ENCODE measurements at places on chromosomes 13 and 19.

DNA sequence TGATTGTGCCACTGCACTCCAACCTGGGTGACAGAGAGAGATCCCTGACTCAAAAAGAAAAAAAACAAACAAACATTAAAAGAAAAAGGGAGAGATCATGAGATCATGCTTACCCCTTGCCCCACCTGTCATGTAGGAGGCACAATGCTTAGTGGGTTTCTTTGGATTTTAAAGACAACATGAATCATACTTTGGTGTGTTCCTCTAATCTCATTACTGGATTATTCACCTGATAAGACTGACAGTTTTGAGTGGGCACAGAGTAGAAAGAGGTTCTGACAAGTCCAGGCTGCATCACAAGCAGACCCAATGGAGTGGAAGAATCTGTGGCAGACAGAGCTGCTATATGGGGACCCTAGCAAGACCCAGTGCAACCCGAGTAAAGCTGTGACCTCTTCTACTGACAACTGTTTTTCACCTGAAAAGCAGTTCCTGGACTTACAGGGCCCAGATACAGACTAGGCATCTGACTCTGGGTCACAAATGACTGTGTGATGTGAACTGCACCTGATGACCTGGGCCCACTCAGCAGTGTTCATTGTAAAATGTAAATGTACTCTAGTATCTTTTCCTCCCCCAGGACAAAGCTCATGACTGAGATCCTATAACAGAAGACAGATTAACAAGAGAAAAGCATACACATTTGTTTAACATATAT lies 28.9 kb upstream of the USP12 start:
- DNase-seq: no peak

DNA sequence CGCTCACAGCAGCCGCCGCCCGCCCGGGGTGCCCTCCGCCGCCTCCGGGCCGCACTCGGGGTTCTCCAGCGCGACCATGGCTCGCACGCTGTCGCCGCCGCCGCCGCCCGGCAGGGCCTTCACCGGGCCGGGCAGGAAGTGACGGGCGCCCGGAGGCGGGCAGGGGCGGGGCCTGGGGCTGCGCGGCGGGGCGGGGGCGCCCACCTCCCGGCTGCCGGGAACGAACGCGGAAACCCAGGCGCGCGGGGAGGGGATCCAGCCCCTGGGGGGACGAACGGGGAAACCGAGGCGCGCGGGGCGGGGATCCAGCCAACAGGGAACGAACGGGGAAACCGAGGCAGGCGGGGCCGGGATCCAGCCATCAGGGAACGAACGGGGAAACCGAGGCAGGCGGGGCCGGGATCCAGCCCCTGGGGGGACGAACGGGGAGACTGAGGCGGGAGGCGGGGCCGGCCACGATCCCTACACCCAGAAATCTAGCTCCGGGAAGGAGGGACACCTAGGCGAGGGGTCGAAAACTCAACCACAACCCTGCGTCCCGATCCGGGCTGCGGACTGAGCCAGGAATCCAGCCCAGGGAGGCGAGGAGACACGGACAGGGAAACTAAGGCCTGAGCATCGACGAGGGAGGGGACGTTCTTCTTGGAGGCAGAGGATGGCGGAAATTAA lies at the start of gene R3HDM4:
R3HDM4 (minus strand) TSS at position 140 of the 669 bp plus-strand sequence; CDS start at position 78, 62 bp downstream.
- peak; percentile 74 for DNase-seq

- peak; percentile 98 for DNase-seq
These were observed at the start of the genes RPL18 and SPHK2 for GRCh38 chr19:48618916-48619691. Gene RPL18, minus strand, starts transcription at chr19:48619178. Its CDS starts 35 bp downstream, at chr19:48619143. Gene SPHK2, plus strand, starts transcription at chr19:48619506. Its CDS starts 1,009 bp downstream, at chr19:48620515.

GRCh38 chr13:100520936-100521850 lies 67.4 kb downstream of the GGACT start:
- DNase-seq: no peak

GRCh38 chr13:87147076-87147475 lies 524.1 kb upstream of the SLITRK5 start:
- DNase-seq: no peak

DNA sequence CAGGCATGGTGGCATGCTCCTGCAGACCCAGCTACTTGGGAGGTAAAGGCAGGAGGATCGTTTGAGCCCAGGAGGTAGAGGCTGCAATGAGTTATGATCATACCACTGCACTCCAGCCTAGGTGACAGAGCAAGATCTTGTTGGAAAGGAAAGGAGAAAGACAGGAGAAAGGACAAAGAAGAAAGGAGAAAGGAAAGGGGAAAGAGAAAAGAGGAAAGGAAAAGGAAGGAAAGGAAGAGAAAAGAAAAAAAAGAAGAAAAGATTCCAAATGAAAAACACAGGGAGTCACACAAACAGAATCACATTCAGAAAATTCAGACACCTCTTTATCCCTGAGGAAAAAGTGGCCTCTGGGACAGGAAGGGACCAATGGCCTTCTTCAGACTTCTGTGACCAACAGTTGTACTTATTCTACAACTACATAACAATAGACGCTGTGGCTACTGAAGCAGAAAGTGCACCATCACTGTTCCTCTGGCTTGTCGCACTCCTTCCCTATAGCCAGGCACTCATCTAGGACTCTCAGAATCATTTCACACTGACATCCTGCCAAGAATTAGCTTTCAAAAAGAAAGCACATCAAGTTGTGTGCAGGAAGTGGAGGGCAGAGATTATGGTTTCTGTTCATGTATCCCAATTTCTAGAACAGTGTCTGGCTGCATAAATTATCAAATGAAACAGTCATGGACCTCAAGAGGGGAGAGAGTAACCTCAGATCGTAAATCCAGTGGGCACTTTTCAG lies 5.9 kb downstream of the MTMR6 start:
- DNase-seq: no peak

- DNase-seq: no peak
These were observed 1390.7 kb downstream of the SLITRK5 start for GRCh38 chr13:89061821-89062220.

DNA sequence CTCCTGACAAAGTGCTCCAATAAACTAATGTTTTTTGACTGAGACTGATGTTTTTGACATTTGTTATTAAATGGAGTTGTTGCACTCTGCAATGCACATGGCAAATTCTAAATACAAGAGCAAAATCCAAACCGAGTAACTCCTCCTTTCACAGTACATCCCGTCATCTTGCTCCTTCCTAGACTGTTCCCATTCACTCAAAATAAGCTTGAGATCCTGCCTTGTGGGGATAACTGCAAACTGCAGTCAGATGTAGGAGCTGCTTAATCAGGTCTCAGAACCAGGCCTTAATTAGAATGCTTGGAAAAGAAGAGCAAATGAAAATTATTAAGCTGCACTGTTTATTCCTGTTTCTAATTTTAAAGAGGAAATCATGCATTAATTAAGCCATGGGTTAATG lies 134.8 kb upstream of the SPRY2 start:
- no peak for DNase-seq

DNA sequence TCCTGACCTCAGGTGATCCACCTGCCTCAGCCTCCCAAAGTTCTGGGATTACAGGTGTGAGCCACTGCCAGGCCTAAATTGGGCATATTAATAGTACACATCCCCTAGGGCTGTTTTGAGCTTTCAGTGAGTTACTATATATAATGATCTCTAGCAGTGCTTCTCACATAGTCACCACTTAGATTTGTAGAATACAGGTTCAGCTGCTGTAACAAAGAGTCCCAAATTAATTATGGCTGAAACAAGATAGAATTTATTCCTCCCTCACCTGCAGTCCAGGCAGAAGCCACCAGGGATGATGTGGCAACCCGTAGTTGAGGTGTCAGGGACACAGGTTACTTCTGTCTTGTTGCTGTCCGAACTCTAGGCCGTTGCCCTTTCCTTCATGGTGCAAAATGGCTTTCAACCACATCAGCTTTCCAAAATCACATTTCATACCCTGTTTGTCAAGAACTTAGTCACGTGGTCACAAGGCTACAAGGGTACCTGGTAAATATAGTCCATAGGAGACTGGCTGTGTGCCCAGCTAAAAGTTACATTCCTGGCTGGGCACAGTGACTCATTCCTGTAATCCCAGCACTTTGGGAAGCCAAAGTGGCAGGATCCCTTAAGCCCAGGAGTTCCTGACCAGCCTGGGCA lies 2.9 kb downstream of the PROSER3 start:
- DNase-seq: no peak

DNA sequence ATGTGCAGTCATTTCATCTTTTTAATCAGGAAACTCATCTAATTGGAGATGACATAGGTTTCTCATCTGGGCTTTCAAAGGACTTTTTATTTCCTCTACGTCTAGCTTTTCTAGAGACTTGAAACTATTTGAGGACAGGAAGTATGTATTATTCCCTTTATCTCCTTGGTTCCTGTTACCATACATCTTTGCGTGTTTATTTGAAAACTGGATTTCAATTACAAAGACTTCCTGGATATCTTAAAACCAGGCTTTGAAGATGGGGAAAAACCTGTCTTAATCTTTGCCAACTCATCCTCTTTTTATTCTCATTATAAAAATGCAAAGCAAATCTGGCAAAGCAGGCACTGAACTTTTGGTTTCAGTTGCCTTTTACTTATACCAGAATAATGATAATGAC lies 130.5 kb downstream of the LMO7 start:
- no peak for DNase-seq

DNA sequence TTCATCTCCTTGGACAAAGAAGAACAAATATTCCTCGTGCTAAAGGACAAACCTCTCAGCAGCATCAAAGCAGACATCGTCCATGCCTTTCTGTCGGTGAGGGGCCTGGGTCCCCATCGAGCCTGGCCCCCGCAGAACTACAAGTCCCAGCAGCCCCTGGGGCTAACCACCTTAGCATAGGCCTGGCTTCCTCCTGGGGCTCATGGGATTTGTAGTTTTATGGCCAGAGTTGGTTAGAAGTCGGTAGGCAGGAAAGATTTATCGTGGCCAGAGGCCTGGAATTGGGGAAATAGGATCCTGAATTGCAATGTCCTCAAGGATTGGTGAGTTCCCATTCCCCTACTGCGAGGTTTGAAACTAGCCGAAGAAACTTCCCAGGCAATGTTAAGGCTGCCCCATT lies 19.6 kb downstream of the TMEM150B start:
- DNase-seq: peak; percentile 44

DNA sequence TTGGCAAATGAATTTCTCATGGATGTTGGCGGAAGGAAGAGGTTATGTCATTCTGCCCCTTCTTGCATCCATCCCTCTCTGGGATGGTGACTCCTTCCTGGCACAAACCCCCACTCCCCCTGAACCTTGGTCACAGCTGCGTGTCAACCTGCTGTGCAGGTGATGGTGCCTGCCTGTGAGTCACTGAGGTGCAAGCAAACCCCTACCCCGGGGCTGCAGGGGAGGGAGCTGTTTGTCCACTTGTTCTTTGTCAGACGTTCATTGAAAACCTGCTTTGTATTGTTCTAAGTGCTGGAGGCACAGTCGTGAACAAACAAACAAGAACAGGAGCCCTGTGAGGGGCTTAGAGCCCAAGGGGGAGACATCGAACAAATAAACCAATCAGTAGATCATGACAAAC lies 2.0 kb upstream of the GAPDHS start:
- DNase-seq: no peak

DNA sequence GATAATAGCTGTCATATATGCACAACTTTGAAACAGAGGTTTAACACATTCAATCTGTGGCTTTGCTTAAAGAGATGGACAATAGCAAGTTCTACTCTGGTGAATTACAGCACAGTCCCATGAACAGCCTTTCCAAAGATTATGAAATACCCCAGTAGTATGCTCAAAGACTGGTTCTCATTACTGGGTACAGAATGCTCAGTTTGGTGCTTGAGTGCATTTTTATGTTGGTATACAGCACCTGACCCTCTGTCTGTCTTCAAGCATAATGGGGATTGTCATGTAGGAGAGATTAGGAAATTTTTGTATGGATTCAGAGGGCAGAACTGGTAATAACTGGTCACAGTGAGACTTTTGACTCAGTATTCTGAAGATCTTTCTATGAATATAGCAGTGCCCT lies 7.6 kb downstream of the LMO7 start:
- DNase-seq: no peak

- no peak for DNase-seq
These were observed 24.1 kb downstream of the CLEC4M start for GRCh38 chr19:7787141-7787540.

- DNase-seq: no peak
These were observed 263.3 kb downstream of the COG6 start for GRCh38 chr13:39918620-39919236.

DNA sequence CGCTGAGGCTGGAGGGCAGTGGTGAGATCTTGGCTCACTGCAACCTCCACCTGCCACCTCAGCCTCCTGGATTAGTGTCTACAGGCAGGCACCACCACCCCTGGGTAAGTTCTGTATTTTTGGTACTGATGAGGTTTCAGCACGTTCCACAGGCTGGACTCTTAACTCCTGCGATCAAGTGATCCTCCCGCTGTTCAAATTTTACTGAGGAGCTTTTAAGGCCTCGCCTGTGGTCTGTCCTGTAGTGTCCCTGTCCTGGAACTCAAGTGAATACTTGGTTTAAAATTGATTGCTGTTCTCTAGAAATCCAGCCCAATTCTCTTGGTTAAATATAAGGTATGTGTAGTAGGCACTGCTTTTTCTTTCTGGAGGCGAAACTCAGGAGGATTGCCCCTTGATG lies 65.2 kb downstream of the DPRX start:
- no peak for DNase-seq

GRCh38 chr13:79710376-79710775 lies 229.4 kb downstream of the NDFIP2 start:
- DNase-seq: no peak

All from thymus (tissue), 14 donors.